ENCODE measurements at places on chromosomes 11 and 22. TPM values are rescaled to one million over a fixed set of nuclear protein-coding genes. Genes with fewer than 3 reads are reported as not detected.
A peak's percentile ranks its signal among the peaks of the same experiment; 100 is the strongest.

Gene RIC3
- 4.5 TPM for total RNA-seq

Gene SMIM35
- total RNA-seq: not detected

GRCh38 chr11:57713835-57714234 is 1.4 kb downstream of the TMX2 start:
- H3K4me3 ChIP-seq: no peak overlapping the region
- H3K27ac ChIP-seq: no peak overlapping the region
- peaks cover 5% of the 10 kb centered on the region for H3K4me1 ChIP-seq
- no peak for DNase-seq

DNA sequence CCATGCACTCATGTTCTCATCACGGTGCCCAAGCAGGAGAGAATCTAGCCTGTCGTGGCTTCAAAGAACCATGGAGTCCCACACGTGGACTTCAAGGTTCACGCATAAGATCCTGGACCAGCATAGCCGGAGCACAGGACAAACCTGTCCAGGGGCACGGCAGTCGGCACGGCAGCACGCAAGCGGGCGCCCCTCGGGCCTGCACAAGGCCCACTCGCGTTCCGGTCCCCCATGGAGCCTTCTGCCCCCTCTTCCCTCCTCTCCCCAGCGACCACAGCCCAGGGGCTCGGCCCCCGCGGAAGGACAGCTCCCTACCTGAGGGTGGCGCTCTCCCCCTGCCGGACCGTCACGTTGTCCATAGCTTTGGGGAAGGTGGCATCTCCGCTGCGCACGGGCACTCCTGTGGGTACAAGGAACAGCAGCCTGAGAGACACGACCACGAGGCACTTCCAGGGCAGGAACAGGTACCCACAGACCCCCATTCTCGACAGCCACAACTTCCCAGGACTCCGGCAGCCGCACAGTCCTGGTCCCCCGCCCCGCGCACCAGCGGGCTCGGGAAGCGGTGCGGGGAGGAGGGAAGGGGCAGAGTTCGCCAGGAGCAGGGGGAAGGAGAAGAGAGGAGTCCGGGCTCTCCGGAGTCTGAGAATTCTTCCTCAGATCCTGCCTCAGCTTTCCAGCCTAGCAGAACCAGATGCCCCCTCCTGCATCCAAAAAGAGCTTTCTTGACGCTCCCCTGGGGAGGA is 589.5 kb downstream of the OPCML start:
- H3K4me1 ChIP-seq: no peaks in the 10 kb centered on the region
- DNase-seq: no peak
- H3K27ac ChIP-seq: no peak overlapping the region

DNA sequence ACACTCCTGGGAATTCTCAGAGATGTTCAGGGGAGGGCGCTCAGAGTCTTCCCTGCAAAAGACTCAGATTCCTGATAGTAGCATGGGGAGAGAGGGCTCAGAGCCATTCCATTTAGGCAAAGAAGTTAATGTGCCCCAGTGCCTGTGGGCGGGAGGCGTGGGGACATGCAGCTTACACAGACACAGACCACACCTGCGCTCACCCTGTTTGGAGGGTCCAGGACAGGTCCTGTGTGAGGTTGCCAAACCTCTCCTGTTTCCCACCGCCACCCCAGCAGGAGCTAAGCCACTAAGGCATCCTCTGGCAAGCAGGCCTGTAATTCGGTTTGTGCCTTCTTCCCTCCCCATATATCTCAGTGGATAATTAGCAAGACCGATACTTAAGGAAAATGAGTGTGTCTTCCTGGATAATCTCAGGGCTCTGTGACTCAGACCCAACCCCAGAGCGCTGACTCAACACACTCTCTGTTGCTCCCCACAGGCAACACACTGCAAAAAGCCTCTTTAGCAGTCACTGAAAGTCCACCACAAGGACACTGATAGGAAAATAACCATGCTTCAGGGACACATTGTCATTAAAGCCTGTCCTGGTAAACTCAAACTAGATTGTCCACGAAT is 118.9 kb upstream of the LMO1 start:
- peak; percentile 3 for DNase-seq
- no peaks in the 10 kb centered on the region for H3K36me3 ChIP-seq
- H3K27ac ChIP-seq: no peak overlapping the region
- H3K27me3 ChIP-seq: no peaks in the 10 kb centered on the region
- no peaks in the 10 kb centered on the region for H3K4me1 ChIP-seq

DNA sequence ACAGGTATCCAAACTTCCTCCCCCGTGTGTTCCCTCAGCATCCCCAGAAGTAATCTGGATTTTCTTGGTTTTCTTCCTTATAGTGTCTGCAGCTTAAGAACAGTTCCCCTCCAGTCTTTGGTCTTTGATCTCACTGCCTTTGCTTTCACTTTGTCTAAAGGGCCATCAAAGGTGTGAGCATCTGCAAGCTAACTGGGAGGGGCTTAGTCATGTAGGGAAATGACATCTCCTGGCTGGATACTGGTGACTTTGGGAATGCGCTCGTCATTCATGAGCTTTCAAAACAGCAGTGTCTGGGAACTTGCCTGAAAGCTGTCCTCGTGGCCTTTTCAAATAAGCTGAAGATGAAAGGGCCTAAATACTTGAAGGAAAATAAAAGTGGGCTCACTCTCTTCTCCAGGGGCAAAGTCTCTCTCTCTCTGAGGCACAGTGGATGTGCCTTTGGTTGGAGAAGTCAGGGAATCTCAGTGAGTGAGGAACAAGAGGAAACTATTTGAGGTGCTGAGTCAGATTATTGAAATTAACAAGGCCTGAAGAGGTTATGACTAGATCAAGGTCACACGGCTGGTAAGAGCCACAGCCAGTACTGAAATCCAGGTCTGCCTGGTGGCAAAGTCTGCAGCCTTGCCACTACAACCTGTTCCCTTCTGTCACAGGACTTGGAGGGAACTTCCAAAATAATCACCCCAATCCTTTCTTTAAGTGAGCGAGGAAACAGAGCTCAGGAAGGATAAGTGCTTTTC is 45.6 kb upstream of the TENM4 start:
- no peaks in the 10 kb centered on the region for H3K36me3 ChIP-seq
- H3K27ac ChIP-seq: no peak overlapping the region
- no peak for DNase-seq
- H3K27me3 ChIP-seq: no peaks in the 10 kb centered on the region

Gene MYBPC3
- total RNA-seq: under 0.01 TPM

Gene CLMP
- total RNA-seq: 241 TPM

Gene RFPL1
- not detected for total RNA-seq

Gene ESAM
- total RNA-seq: 38.7 TPM

Gene OR4C12
- not detected for total RNA-seq

- no peaks in the 10 kb centered on the region for H3K27me3 ChIP-seq
- H3K4me3 ChIP-seq: no peak overlapping the region
- no peaks in the 10 kb centered on the region for H3K4me1 ChIP-seq
- DNase-seq: no peak
- no peaks in the 10 kb centered on the region for H3K36me3 ChIP-seq
Observed at GRCh38 chr11:62428871-62429560, 10.2 kb downstream of the SCGB1A1 start.

- no peak overlapping the region for H3K4me3 ChIP-seq
- no peak overlapping the region for H3K27ac ChIP-seq
- H3K36me3 ChIP-seq: no peaks in the 10 kb centered on the region
- no peak for DNase-seq
Observed at GRCh38 chr11:20114588-20114987, 45.7 kb downstream of the DBX1 start.

- H3K4me1 ChIP-seq: peaks cover 5% of the 10 kb centered on the region
- H3K27me3 ChIP-seq: no peaks in the 10 kb centered on the region
- peak overlapping the region; percentile 97 for H3K4me3 ChIP-seq
- DNase-seq: no peak
- no peaks in the 10 kb centered on the region for H3K36me3 ChIP-seq
Observed at GRCh38 chr11:6417907-6418556, 862 bp downstream of the APBB1 start.

DNA sequence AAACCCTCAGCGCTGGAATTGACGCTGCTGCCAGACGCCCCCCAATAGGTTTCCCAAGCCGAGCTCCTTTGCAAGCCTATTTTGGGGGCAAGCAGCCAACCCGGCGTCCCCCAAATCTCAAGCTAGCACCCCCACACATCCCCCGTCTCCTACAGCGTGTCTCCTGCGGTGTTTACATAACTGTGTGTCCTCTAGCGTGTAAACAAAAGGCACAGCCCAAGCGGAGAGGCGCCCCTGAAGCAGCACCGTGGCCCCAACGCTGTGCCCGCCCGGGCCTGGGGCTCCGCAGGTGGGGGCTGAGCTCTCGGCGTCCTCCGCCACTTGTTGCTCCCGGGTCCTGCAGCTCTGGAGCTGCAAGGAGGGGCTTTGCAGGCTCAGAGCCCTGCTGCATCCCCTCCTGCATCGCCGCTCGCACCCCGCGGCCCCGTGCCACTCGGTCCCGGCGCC is 1.6 kb downstream of the CADM1 start:
- no peak overlapping the region for H3K27ac ChIP-seq
- peaks cover 4% of the 10 kb centered on the region for H3K27me3 ChIP-seq
- H3K36me3 ChIP-seq: no peaks in the 10 kb centered on the region
- no peak for DNase-seq
- H3K4me1 ChIP-seq: no peaks in the 10 kb centered on the region

DNA sequence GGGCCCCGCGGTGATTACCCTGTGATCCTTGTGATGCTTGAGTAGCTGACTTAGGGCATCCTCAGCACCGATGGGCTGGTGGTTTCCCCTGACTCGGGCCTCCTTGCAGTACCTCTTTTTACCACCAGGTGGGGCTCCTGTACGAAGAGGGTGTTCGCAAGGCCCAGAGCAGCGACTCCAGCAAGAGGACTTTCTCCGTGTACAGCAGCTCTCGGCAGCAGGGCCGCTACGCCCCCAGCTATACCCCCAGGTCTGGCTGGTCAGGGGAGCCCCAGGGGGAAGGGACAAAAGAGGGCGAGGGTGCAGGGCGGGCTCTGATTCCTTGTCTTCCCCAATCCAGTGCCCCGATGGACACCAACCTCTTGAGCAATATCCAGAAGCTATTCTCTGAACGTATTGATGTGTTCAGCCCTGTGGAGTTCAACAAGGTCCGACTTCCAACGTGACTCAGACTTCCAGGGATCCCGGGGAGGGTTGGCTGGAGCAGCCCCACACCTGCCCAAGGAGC is 1.3 kb upstream of the TM7SF2 start:
- peak; percentile 80 for DNase-seq
- H3K36me3 ChIP-seq: peaks cover 5% of the 10 kb centered on the region
- H3K4me1 ChIP-seq: peaks cover 6% of the 10 kb centered on the region
- H3K27ac ChIP-seq: peak overlapping the region; percentile 68

- peak overlapping the region; percentile 94 for H3K27ac ChIP-seq
- H3K4me1 ChIP-seq: peaks cover 4% of the 10 kb centered on the region
- no peak overlapping the region for H3K4me3 ChIP-seq
- no peaks in the 10 kb centered on the region for H3K36me3 ChIP-seq
Observed at GRCh38 chr11:63849691-63850090, 10.8 kb downstream of the MARK2 start.

Gene HTR3B
- not detected for total RNA-seq

DNA sequence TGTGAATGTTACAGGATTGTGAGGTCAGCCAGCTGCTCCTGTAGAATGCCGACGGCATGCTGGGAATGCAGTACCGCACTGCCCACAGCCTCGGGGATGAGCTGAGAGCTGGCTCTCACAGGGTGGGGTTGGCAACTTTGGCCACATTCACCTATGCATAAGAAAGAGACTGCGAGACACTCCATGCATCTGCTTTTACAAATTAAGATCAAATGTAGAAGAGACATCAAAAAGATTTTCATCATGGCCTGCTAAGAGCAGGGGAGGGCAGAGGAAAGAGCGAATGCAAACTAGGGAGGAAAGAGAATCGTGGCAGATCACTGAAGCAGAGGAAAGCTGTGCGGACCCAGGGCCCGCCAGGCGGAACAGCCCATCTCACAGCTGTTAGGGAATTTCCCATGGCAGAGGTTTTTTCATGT is 49.8 kb upstream of the SPATA19 start:
- no peak for DNase-seq
- no peaks in the 10 kb centered on the region for H3K36me3 ChIP-seq
- H3K4me1 ChIP-seq: no peaks in the 10 kb centered on the region
- no peaks in the 10 kb centered on the region for H3K27me3 ChIP-seq

DNA sequence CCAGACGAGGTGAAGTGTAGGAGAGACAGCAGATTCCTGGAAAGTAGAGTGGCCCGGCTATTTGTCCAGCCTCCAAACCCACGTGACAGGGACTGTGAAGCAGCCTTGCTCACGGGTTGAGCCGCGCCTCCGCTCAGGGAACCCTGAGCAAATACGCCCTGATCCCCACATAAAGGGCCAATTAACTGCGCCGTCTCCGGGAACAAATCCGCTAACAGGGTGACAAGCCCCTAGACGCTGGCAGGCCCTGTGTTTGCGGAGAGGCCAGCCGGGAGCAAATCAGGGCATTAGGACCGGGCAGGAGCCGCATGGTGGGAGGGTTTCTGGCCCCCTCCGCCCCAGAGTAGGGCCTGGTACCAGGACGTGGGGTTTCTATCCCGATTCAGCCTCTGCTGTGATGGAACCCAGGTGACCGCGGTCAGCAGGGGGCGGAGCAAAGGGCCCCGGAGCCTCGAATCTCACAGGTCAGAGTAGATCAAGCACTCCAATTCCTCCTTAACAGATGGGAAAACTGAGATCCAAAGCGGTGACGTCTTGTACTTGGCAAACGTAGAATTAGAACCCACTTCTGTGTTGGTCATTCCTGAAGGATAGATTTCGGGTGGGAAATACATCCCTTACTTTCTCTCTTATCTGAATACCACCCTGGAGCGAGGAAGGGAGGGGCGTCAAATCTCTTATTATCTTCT is 2.0 kb upstream of the ROBO3 start:
- peaks cover 12% of the 10 kb centered on the region for H3K27me3 ChIP-seq
- no peak overlapping the region for H3K27ac ChIP-seq
- H3K4me3 ChIP-seq: peak overlapping the region; percentile 27
- H3K4me1 ChIP-seq: peaks cover 18% of the 10 kb centered on the region
- DNase-seq: no peak
- H3K36me3 ChIP-seq: no peaks in the 10 kb centered on the region

GRCh38 chr11:65489706-65490320 is 9.0 kb upstream of the MALAT1 start:
- H3K27ac ChIP-seq: peak overlapping the region; percentile 99
- peaks cover 45% of the 10 kb centered on the region for H3K4me1 ChIP-seq
- no peak overlapping the region for H3K4me3 ChIP-seq

Gene APOL5
- total RNA-seq: not detected

DNA sequence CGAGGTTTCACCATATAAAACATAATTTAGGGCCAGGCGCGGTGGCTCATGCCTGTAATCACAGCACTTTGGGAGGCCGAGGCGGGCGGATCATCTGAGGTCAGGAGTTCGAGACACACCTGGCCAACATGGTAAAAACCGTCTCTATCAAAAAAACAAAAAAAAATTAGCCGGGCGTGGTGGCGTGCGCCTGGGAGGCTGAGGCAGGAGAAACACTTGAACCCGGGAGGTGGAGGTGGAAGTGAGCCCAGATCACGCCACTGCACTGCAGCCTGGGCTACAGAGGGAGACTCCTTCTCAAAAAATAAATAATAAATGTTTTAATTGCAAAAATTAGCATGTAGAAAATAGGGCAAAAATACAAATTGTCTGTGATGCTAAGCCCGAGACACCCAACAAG is 993 bp upstream of the SFI1 start:
- peak overlapping the region; percentile 83 for H3K27ac ChIP-seq
- H3K36me3 ChIP-seq: no peaks in the 10 kb centered on the region
- H3K4me3 ChIP-seq: peak overlapping the region; percentile 86
- peaks cover 8% of the 10 kb centered on the region for H3K4me1 ChIP-seq
- H3K27me3 ChIP-seq: no peaks in the 10 kb centered on the region
- no peak for DNase-seq

Gene PAX6
- not detected for total RNA-seq

All from breast epithelium (tissue), 4 donors.